Inflammatory macrophage treated with lipopolysaccharide for 4 hours (primary cell): ENCODE measurements at places on chromosomes 5 and 9.

DNA sequence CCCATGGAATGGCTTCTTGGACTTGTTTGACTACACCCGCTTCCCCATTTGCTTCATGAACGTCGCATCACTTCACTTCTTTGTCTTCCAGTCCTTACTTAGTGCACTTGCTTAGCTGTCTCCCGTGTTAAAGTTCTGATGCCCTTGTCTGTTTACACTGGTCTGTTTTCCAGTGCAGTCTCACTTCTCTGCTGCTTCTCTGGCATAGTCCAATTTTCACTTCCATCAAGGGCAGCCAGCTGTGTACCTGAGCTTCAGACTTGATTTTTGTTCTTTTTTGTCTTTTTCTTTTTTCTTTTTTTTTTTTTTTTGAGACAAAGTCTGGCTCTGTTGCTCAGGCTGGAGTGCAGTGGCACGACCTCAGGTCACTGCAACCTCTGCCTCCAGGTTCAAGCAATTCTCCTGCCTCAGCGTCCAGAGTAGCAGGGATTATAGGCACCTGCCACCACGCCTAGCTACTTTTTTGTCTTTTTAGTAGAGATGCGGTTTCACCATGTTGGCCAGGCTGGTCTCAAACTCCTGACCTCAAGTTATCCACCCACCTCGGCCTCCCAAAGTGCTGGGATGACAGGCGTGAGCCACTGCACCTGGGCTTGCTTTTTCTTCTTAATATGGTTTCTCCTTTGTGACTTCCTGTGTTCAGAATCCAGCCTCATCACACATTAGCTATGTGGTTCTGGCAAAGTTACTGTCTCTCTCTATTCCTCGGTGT, 75.4 kb downstream of the LRRC70 start:
- no peak for DNase-seq

GRCh38 chr5:10563945-10564837, at the start of gene ANKRD33B:
TSS of gene ANKRD33B (plus strand) at chr5:10564070. CDS start at chr5:10564468, 398 bp downstream.
- peak; percentile 68 for DNase-seq

DNA sequence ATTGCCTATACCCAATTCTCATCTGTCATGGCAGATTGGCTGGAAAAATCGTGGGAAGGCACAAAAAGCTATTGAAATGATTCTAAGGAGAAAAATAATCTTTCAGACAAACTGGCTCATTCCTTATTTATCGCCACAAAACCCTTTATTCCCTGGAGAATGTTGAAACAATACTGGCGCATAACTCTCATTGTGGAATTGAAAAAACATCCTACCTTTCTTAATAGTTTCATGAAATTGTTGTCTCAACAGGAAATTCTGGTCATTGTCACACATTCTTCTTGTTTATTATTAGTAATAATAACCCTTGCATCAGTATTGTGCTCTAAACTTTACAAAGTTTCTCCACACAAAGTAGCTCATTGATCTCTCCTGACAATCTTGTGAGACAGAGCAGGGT, 48.9 kb upstream of the COL15A1 start:
- no peak for DNase-seq

- DNase-seq: no peak
Observed at GRCh38 chr9:105171589-105171988, 72.9 kb upstream of the SLC44A1 start.

GRCh38 chr9:708182-708550, 133.3 kb upstream of the DMRT1 start:
- DNase-seq: no peak

- no peak for DNase-seq
Observed at GRCh38 chr5:172860520-172861443, 26.7 kb downstream of the ERGIC1 start.

DNA sequence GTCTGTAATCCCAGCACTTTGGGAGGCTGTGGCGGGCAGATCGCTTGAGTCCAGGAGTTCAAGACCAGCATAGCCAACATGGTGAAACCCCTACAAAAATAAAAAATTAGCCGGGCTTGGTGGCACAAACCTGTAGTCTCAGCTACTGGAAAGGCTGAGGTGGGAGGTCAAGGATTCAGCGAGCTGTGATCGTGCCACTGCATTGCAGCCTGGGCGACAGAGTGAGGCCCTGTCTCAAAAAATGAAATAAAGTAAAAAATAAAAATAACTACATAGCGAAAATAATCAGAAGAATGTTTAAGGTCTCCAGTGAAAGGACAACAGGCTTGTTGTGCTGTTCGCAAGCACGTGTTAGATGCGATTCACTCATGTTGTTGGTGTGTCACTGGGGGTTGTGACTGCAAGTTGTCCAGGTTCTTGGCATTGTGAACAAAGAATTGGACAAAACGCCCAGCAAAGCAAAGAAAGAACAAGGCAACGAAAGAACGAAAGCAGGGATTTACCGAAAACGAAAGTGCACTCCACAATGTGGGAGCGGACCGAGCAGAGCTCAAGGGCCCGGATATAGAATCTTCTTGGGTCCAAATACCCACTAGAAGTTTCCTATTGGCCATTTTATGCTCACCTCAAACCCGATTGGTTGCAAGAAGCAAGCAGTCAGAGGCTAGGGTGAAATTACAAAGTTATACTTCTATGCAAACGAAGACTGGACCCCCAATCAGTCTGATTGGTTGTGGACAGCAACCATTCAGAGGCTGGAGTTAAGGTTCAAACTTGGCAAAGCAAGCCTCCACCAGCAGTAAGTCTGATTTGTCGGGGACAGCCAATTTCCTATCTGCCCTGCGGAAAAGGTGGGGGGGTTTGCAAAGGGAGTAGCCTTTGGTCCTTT, 844 bp upstream of the MCCC2 start:
- DNase-seq: peak; percentile 23

GRCh38 chr9:130297371-130297770, 31.8 kb downstream of the HMCN2 start:
- no peak for DNase-seq

GRCh38 chr5:90488791-90489190, 14.1 kb downstream of the POLR3G start:
- no peak for DNase-seq

DNA sequence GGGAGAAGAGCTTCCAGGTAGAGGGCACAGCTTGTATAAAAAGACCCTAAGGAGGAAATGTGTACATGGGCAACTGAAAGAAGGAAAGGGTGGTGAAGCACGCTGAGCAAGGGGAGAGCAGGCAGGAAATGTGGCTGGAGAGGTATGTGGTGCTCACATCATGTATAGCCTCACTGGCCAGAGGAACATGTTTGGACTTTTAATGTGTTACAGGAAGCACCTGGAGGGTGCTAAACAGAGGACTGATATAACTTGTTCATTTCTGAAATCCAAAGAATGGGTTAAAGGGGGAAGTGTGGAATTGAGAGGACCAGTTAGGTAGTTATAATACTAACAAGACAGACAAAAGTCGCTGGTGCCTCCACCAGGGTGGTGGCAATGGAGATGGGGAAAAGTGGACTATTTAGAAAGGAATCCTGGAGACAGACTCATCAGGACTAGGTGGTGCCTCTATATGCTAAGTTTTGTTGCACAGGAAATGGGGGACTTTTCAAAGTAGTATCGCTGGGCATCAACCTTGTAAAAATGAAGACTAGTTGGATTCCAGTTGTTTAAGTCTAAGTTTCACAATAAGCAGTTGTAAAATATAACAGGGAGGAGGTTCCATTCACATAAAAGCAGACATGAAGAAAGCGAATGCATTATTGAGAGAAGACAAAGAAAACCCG, 63.1 kb upstream of the CD180 start:
- DNase-seq: no peak

DNA sequence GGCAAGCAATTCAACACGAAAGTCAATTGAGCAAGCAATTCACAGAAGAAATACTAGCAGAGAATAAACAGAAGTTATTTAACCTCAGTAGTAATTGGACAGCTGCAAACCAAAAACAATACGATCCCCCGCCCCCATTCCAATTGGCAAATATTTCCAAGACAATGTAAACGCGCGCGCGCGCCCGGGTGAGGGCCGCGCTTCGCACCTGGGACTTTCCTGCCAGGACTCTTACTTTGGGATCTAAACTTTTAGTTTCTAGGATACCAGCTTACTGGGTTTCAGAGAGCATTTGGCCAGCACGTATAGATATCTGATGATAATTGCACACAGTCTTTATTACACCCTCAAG, 8.6 kb downstream of the RUFY1 start:
- DNase-seq: peak; percentile 33

- no peak for DNase-seq
Observed at GRCh38 chr9:105697871-105698270, 3.5 kb downstream of the TMEM38B start.

DNA sequence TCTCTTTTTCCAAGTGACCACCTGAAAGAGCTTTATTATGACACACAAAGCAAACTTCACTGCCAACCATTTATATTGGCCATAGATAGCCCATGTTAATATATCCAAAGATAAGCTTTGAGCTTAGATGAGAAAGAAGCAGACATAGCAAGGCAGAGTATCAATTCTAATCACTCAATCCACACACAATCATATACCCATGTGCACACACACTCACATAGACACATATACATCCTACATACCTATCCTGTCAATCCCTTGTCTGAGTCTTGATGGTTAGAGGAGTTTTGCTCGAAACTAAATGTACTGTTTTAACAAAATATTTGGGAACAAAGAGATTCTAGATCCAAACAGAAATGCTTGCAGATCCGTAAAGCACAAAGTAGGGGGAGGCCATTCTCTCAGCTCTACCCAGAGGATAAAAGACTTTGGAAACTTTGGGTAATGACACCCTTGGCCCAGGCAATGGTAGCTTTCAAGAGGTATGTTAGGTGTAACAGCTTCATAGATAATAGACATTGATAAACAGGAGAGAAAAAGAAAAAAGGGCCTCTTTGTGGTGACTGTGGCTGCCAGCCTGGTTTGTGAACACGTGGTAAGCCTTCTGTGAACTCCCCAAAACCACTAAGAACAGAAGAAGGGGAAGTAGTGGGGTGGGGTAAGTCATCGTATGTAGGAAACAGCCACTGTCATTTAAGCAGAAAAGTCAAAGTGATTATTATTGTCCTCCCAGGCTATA, 121.6 kb downstream of the TLR4 start:
- DNase-seq: peak; percentile 74

GRCh38 chr5:154221371-154221896, 30.9 kb downstream of the GALNT10 start:
- peak; percentile 21 for DNase-seq

- no peak for DNase-seq
Observed at GRCh38 chr5:172952034-172952511, 7.2 kb upstream of the RPL26L1 start.

DNA sequence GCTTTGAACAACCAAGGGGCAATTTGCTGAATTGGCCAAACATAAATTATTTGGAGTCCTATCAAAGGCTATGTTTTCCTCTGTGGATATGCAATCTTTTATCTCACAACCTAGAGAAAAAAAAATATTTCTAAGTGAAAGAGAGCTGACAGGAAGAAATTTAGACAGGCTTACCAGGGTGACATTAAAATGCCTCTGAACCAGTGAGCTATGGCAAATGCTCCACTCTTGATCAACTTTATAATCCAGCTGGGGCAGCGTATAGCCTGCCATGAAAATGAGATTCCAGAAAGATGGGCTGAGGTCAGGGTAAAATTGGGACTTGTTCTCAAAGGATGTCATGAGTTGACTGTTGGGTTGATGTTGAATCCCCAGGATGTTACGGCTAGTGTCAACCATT, 399.3 kb upstream of the TRPC7 start:
- no peak for DNase-seq

GRCh38 chr9:123238365-123238764, 30.0 kb downstream of the STRBP start:
- peak; percentile 18 for DNase-seq

- DNase-seq: no peak
Observed at GRCh38 chr9:78557540-78557939, 260.6 kb downstream of the PSAT1 start.

DNA sequence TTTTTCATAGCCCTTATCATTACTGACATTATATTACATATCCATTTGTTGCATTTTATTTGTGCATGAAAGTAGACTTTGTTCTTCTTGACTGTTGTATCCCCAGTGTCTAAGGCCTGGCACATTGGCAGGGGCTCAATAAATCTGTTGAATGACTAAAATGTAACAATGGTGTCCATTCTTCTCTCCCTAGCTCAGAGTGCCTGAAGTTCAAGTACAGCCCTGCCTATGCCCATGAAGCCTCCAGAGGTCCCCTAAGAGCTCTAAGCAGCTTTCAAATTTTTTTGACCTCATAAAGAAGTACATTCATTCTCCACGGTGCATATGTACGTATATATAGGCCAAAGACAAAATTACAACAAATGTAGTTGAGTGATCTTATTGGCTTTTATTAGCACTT, 4.2 kb upstream of the BSPRY start:
- no peak for DNase-seq

- DNase-seq: no peak
Observed at GRCh38 chr5:163580516-163580915, 75.1 kb downstream of the MAT2B start.
